ENCODE measurements at places on chromosomes 11 and 22. TPM values are rescaled to one million over a fixed set of nuclear protein-coding genes. Genes with fewer than 3 reads are reported as not detected.

GRCh38 chr22:36611241-36611976, 82.4 kb upstream of the EIF3D start:
- no peak for DNase-seq

Gene NLRP6
- total RNA-seq, result not detected

- DNase-seq, result no peak
Measured at GRCh38 chr22:47030881-47031627, 268.6 kb downstream of the TBC1D22A start.

DNA sequence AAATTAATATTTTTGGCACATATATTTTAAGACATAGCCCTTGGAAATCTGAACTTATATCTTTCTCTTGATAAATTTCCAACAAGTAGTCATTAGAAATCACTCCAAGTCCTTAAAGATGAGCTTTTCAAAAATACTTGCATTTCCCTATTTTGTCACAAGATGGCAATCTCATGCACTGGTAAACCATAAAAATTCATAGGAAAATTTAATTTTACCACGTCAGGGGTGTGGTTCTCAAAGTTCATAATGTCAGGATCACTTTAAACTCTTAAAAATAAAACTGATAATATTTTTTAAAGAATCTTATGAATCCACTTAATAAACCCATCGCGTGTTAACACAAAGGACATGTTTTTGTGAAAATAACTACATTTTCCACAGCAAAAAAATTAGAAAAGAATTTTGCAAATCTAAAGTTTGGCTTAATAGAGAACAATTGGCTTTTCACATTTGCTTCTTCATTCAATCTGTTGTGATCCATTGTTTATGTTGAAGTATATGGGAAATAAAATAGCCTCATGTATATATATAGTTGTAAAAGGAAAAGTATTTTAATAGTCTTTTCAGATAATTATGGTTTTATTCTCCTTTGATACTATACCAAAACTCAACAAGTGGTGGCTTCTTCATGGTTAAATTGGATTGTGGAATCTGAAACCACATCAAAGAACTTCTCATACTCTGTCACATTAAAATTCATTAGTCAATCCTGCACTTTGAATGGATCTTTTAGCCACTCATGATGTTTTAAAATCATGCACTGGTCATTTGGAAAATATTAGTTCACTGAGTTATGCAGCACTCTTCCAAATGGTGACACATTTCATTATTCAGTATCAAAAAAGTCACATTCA, 169.1 kb downstream of the CADM1 start:
- DNase-seq, result peak; percentile 49

DNA sequence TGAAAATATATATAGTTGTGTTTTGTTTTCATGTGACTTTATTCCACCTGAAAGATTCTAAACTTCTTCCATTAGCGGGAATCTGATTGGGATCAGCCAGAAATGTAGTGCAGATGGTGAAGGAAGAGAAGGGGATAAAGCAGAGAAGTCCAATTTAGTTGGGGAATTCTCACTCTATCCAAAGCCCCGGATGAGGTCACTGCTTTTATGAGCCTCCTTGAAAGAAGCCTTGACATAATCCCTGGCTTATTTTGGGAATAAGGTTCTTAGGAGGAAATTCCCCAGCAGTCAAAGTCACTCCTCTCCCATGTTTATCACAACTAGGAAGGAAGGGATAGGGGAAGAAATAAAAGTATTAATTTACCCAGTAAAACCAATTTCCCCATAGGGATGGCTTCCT, 41.1 kb downstream of the OSBP start:
- DNase-seq, result peak; percentile 23

DNA sequence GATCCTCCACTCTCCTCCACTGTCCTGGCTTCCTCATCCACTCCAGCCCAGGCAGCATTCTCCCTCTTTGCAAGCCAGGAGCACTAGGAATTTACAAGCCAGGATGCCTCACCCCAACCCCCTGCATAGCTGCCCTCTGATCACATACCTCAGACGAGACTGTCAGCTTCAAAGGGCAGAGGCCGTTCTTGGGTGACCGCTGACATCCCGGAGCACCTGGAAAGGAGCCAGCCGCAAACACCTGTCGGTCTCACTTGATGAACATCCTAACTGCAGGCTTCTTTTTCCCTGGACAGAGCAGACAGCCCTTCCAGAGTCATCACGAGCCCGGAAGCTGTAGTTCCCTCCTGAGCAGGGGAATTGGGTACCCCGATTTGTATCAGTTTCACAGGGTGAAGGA, 451.3 kb upstream of the B3GAT1 start:
- DNase-seq, result no peak

DNA sequence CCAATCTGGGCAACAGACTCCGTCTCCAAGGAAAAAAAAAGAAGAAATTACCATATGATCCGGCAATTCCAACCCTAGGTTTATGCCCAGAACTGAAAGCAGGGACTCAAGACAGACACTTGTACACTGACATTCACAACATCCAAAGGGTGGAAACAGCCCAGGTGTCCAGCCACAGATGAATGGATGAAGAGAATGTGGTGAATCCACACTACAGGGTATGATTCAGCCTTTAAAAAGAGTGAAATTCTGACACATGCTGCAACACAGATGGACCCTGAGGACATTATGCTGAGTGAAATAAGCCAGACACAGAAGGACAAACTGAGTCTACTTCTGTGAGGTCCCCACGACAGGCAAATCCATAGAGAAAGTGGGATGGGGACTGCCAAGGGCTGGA, 43.9 kb downstream of the SGSM3 start:
- DNase-seq, result peak; percentile 18

DNA sequence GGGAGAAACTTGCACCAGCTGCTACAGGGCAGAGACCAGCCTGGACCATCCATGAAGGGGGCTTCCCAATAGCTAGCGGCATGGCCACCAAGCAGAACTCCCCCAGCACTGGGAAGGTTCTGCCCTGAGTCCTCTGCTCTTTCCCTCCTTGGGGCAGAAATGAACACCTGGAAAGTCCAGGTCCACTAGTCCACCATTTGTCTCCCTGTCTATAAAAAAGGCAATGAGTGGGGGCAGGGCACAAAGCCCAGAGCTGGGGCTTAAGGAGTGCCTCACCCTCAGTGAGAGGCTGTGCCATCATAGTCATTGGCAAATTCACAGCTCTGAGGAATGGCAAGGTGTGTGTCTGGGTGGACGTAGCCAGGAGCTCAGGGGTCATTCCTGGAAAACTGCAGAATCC, 420.3 kb downstream of the SOX6 start:
- DNase-seq, result no peak

DNA sequence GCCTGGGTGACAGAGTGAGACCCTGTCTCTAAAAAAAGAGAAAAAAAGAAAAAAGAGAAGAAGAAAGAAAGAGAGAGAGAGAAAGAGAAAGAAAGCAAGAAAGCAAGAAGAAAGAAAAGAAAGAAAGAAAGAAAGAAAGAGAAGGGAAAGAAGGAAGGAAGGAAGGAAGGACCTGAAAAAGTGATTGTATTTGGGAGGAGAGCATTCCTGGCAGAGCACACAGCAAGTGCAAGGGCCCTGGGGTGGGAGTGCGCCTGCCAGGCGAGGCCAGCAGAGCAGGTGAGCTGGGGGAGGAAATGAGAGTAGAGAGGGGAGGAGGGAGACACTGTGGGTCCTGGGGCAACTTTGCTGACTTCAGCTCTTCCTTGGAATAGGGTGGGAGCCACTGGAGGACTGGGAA, 7.7 kb upstream of the CABP7 start:
- DNase-seq, result no peak

DNA sequence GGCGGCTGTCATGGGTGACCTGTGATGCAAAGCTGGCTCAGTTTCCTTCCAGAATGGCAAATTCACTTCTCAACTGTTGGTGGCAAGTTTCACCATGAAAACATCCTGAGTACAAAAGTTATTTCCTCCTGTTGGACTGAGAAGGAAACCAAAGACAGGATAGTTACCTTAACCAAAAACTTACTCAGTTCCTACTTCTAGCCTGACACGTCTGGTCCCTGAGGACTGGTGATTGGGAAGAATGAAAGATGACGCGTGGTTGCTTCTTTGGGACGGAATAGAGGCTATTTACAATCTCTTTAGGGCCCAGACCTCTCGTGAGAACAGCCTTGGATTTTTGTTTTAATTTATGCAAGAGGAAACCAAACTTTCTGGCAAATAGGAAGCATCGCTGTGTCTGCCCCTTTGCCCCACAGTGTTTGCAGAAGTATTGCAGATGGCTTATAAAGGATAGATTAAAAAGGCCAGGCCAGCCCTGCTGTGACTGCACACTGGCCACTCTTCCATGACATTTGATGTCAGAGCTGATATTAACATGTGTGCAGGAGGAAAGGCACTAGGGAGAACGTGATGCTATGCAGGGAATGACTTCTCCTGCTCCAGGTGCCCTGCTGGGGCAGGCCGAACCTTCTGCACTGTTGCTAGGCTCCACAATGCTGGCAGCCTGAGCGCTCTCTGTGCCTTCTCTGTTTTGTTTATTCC, 7.6 kb downstream of the VPS26B start:
- DNase-seq, result no peak

DNA sequence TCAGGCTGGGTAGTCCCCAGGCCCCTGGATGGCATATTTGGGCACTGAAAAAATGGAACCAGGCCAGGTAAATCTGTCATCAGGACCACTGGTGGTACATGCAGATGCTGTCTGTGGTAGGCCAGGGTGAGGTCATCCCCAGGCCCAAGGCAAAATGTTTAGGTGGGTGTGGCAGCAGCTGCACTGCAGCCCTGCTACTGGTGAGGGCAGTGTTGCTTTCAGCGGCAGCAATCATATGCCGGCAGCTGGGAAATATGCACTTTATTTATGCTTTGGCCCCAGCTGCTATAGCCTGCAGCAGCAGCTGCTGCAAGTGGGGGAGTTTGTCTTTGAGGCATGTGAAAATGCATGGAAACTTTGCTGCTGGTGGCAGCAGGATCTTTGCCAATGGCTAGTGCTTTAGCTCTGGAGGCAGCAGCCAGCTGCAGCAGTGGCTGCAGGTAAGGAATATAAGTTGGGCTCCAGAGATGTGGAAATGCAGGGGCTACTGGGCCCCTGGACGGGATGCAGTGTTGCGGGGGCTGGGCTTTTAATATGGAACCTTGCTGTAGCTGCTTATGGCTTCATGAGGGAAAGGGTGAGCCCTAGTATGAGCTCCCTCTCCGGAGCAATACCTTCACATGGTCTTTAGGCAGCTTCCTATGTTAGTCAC, 365.7 kb upstream of the CADM1 start:
- DNase-seq, result no peak

Gene MLC1
- total RNA-seq, result 0.09 TPM

Measured in astrocyte (in vitro differentiated cells and primary cell).